ENCODE measurements at places on chromosomes 2 and 18.

DNA sequence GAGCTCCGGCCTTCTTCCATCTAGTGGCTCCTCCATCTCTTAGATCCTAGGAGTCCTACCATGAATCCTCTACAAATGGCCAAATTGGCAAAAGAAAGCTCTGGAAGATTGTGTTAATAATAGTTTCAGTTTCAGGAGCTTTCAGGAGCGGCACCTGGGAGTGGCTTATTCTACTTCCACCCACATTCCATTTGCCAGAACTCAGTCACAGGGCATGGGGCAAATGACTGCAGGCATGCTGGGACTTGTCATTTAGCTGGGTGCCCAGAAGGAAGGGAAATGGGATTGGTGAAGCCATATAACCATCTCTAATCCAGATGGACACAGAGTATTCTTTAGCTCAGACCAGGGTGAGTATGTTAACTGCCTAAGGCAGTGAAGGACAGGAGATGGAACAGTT is 3.6 kb upstream of the LRATD1 start:
- DNase-seq = no peak

GRCh38 chr2:56613254-56613653 is 429.5 kb downstream of the CCDC85A start:
- no peak for DNase-seq

- no peak for DNase-seq
Measured at GRCh38 chr18:61336766-61337165, 3.5 kb downstream of the CDH20 start.

- no peak for DNase-seq
Measured at GRCh38 chr2:236610991-236611821, 41.6 kb downstream of the ACKR3 start.

- DNase-seq = no peak
Measured at GRCh38 chr2:164642268-164642667, 21.0 kb upstream of the GRB14 start.

DNA sequence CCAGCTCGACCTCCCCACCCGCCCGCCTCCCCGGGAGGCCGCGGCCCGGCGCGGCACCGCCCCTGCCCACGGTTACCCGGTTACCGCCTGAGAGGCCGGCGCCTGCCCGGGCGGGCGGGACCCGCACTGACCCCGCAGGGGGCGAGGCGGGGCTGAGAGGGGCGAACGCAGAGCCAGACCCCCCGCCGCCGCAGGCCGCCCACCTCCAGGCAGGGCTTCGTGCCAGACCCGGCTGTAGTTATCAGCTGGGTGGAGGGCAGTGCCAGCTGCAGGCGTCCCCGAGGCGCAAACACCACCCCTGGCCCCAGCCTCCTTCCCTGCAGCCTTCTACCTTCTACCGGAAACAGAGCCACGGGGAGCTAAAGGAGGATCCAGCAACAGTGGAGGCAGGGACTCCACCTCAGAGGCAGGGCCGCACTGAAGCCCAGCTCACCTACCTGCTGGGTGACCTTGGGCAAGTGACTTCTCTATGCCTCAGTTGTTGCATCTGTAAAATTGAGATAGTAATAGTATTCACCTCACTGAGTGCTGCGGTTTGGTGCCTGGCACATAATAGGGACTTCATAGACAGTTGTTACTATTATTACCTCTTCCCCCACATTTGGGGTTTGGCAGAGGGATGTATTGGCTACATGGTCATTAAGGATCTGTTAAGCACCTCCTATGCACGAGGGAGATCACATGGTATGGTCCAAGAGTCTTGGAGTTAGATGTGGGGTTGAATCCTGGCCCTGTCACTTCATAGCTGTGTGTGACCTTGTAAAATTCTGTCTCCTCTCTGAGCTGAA is 231.6 kb upstream of the SMAD2 start:
- DNase-seq = no peak

- no peak for DNase-seq
Measured at GRCh38 chr2:170905864-170906263, 23.2 kb upstream of the GORASP2 start.

DNA sequence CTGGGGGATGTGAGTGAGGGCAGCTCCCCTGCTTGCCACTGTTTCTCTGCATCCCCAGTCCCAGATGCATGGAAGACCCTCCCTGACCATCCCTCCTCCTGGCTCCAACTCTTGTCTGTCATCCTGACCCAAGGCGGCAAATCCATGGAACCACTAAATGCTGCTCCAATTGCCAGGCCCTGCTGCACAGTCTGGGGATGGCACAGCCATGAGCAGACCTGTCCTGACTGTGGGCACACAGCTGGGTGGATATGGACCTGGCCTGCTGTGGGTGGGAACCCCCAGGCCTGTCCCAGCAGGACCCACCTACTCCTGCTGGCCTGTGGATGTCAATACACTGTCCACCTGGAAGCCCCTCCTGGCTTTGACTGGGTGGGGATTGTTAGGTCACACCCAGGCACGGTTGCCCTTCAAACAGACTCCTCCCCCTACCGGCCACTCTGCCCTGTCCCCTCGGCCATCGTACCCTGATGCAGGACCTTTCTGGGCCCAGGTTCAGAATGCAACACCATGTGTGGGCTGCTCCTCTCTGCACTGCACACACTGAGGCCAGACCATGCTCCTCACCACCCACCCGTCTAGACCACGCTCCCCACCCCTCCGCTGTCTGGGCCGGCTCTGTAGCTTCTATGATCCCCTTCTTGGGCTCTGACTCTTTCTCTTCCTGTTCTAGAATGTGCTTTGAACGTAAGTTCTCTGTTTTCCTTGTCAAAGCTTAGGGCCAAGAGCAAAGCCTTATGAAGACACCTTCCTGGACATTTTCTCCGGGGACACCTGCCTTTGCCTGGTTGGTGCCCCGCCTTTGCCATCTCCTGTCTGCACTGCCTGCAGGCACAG is 57.9 kb downstream of the INPP5D start:
- no peak for DNase-seq

DNA sequence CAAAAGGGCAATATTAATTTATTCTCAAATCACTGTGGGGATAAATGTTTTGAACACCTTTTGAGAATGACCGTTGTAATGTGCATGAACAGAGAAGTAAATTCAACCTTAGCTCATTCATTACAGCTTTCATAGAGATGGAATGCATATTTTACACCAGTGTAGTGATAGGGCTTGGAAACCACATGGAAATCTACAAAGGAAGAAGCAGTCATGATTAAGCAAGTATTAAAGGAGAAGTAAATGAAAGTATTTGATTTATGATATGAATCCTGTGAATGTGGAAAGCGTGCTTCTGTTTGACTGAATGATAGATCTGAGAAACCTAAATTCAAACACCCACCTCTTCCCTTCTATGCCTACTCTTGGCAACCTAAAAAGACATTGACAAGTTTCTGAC is 64.7 kb downstream of the CDH7 start:
- no peak for DNase-seq

GRCh38 chr18:76988031-76988826 is 144.4 kb downstream of the MBP start:
- DNase-seq = no peak

DNA sequence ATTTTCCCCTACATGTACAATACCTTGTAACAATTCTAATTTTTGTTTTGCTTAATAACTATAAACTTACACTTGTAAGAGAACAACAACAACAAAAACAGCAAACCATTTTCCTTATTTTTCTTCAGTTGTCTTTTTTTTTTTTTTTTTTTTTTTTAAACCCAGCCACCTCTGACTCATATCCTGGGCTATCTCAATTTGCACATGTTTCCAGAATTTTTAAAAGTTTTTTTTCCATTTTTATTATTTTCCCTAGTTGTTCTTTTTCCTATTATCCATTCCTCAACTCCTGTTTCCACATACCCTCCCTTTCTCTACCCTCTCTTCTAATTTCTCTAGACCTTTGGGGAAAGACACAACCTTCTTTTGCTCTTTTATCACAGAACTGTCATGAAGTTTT is 112.5 kb downstream of the EFEMP1 start:
- no peak for DNase-seq

DNA sequence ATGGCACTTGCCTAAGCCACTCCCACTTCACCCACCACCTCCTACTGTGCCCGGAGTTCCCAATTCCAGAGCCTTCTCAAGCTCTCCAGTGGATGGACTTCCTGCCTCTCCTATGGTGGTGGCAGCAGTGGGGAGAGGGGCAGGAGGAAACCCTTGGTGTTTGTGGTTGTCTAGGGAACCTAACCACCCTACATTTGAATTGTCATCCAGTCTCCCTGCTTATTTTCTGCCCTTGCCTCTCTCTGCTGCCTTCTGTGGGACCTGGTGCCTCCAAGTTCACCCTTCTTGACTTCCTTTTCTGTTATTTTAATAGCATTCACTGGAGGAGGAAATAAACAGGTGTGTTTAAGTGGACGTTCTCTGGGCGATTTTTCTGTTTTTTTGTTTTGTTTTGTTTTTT is 50.0 kb upstream of the HPCAL1 start:
- no peak for DNase-seq

DNA sequence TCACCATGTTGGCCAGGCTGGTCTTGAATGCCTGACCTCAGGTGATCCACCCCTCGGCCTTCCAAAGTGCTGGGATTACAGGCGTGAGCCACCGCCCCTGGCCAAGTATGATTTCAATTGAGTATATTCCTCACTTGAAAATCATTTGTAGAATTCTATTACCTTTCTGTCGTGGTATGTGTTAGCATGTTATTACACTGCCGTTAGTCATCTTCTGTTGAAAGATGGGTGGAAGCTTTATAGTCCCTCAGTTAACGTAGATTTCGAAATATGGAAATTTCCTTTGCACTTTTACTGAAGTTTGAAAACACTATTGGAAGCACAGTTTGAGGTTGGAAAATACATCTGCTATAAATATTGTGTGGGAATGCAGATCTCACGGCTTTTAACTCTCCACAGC is 14.7 kb downstream of the NIFK start:
- DNase-seq = peak; percentile 35

DNA sequence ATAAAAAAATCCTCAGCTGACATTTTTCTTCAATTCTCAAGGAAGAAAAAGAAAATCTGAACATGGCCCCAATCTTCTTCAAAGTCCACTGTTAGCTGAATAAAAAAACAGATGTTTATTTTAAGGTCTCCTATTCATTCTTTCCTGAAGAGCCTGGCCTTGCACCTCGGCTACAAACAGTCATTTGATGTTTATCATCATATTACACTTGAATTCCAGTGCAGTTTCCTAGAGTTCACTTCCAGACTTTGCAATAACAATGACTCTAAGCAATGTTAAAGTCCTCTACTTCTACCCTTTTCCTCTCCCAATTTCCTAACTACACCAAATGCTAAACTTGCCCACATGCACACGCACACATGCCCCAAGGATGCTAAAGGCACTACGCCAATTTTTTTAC is 70.1 kb downstream of the NOL10 start:
- DNase-seq = no peak

DNA sequence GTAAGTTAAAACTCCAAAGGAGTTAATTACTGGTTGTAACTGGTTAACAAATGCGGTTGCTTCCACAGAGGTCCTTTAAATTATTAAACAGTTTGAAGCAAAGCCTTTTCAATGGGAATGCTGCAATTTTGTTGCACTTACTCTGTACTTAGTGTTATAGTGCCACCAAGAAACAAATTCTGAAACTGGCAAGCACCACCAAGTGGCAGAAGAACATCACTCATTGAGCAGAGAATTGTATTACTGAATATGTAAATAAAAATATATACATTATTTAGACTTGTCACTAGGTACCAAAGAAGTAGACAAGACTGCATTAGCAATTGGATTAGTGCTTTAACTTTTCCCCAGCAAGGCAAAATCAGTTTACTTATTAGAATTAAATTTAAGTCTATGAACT is 2.6 kb upstream of the TMEFF2 start:
- no peak for DNase-seq

DNA sequence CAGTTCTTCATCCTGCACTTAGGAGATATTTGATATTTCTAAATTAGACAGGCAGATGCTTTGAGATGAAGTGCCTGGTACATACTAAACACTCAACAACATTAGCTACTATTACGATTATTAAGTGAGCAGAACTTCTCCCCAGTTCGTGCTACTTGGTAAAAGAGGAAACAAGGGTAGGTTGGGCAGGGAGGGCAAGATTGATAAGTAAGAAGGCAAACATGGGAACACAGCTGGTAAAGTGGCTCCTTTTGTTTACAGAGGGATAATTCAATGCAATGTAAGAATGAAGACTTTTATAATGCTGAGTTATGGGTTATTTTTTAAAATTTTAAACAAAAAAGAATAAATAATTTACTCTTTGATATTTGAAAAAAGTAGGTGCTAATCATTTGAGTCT is 15.9 kb upstream of the WIPF1 start:
- no peak for DNase-seq

DNA sequence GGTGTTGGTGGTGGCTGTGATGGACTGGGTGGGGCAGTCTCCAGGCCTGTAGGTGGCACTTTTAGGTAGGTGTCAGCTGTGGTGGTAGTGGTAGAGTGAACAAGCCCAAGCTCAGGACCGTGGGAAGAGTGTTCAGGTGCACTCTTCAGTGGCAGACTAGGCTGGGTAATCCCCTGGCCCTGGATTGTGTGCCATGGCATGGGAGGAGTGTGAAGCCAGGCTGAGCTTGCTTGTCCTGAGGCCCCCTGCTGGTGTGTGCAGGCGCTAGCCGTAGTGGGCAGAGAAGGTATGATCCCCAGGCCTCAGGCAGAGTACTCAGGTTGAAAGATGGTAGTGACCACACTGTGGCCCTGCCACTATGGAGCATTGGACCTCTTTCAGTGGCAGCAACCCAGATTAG is 850.3 kb downstream of the DSC3 start:
- no peak for DNase-seq

GRCh38 chr18:38362286-38362792 is 796.7 kb upstream of the CELF4 start:
- DNase-seq = no peak

DNA sequence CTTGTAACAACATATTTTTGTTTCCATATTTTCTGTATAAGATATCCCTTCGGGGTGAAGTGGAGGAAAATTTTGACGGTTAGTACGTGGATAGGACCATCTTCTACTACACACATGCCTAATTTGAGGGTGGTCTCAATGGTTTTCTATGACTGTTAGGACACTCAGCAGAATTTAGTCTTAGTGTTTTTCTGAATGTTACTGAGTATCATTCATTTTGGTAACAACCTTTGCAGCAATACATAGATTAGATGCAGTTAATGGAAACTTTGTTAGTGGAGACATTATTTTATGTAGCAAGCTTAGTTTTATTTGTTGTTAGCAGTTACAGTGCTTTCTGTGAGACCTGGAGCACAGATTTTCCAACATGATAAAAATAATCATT is 1.6 kb downstream of the ITGAV start:
- DNase-seq = no peak

GRCh38 chr2:27336173-27336572 is 13.3 kb upstream of the MPV17 start:
- no peak for DNase-seq

DNA sequence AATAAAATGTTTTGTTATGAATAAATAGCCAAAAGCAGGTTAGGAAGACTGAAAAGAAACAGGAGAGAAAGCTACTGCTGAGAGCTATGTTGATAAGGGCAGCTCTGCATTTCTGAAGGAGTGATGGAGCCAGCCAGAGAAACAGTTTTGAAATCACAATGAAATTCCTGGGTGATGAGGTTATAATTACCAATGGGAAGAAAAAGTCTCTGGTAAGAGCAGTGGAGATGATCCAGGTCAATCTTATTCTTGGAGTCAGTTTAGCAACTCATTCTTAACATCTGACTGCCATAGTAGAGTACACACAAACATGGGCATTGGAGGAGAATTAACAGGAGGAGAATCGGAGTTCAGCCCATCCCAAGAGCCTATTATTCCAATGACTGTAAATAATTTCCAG is 2.4 kb downstream of the ALKAL2 start:
- no peak for DNase-seq
